ENCODE measurements at places on chromosomes 7 and 10.
A peak's percentile ranks its signal among the peaks of the same experiment; 100 is the strongest.

- no peak for DNase-seq
These were observed 635 bp downstream of the ZNF32 start for GRCh38 chr10:43648095-43648397.

DNA sequence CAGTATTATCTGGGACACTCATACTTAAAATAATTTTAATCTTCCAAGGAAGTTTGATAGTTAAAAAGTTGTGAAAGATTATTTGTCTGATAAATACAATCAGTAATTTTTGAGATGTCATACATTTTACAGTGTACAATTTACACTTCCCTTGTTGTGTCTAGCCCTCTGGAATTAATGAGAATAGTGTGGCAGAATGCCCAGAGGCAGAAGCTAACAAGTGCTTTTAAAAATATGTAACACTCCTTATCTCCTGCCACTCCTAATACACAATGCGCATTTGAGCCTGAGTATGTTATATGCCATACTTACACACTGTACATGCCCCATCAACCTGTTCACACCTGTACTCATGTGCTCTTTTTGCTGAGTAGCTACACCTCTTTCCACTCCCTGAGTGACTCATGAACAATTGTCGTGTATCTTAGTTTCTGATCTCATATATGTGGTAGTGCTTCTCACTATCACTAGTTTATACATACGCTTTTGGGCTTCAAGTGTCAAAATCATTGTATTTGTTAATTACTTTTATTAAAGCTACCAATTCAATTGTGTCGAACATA, 106.9 kb upstream of the GNAI1 start:
- no peak for DNase-seq

GRCh38 chr7:1863091-1863900, 193.2 kb downstream of the ELFN1 start:
- no peak for DNase-seq

- DNase-seq, result no peak
These were observed 867.6 kb downstream of the SORCS1 start for GRCh38 chr10:106296750-106297392.

DNA sequence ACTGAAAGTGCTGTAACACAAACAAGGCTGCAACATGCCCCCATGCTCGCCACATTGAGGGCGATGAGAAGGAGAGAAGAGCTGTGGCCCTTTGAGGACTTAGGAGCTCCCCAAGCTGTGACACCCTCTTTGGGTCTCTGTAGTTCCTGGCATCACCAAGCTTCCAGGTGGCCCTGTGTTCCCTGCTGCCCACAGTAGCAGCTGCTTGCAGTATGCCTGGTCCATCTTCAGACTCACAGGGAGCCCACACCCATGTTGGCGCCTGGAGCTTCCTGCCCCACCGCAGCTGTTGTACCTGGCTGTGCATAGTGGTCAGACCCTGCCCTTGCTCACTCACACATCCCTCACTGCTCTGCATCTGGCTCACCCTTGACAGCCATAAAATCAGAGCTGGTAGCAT, 401.2 kb upstream of the NRG3 start:
- no peak for DNase-seq

DNA sequence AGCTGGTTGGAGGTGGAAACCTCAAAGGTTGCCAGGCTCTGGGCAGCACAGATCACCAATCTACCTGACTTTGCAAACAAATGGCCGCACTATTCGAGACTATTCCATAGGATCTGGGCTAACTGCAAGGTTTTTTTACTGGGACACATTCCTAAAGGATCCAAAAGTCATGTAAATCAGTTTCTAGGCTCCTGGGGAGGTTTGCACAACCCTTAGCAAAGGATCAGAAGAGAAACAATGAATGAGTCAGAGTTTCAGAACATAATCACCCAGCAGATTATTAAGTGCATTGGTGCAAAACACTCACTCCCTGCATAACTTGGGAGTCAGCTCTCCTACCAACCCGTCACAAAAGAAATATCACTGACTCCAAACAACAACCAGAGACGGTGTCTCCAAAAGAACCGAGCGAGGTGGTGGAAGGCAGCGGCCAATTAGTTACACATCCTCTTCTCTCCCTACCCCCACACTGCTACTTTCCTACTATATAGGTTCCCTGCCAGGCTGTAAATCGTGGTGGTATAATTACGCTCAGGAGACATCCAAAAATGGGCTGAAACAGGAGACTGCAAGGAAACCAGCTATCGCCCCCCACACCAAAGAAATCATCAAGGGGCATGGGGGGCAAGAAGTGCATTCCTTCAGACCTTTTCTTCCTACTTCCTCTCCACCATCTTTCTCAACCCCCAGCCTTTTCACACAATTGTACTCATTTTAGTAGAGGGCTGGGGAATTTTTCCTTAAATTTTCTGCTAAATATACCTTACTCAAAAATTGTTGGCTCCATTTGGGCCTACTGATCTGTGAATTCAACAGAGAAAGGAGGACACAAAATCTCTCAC, 3.2 kb downstream of the UBE2H start:
- DNase-seq, result peak; percentile 9

GRCh38 chr10:59580026-59580863, 129.4 kb downstream of the SLC16A9 start:
- no peak for DNase-seq

DNA sequence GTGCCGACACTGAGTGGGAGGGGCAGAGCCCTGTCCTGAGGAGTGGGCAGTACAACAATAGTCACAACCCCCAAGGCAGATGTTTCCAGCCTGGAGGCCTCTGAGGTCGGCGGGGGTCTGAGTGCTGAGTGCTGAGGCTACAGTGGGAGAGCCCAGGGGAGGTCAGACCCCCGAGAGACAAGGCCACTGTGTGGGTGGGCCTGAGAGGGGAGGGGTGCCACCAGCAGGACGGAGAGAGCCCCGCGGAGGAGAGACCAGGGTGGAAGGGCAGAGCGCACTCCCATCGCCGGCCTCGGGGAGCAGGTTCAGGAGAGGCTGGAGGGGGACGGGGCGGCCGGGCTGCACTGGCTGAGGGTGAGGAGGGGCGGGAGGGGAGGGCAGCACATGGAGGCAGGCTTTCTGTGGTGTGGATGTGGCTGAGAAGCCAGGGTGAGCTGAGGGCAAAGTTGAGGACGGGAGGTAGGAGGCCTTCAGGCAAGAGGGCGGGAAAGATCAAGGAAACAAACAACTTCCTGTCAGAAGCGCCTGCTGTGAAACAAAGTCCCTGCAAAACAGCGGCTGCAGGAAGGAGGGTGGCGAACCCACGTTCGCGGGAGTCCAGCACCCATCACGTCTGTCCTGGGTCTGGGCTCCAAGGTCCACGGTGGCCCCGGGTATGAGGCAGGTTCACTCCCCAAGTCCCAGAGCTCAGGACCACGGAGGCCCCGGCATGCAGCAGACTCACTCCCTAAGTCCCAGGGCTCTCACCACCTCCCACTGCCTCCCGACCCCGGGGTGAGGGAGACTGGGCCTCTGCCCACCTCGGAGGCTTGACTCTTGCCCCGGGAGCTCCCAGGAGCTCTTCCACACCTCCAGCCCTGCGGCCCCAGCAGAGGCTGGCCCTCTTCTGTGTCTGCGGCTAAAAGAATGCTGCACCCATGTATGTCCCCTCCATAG, 76.8 kb upstream of the NKX6-2 start:
- no peak for DNase-seq

DNA sequence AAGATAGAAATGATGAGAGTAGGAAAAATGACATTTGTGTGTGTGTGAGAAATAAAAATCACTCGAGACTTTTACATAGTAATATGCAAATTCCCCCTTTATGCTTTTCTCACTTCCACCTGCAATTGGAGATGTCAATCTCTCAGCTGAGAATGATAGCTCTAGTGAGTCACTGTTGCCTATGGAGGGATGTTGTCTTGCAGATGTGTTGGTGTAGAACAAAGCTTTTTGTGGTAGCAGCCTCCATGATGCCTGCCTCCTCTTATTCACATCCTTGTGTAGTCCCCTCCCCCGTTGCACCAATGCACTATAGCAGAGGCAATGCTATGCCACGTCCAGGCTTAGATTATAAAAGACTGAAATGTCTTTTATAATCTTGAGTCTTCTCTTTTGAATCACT, 33.8 kb downstream of the SPAG6 start:
- no peak for DNase-seq

GRCh38 chr7:139075871-139076686, 33.4 kb downstream of the ZC3HAV1 start:
- DNase-seq, result no peak

GRCh38 chr7:38630720-38631673, at the start of gene AMPH:
Gene AMPH (minus strand): TSS chr7:38631373. CDS start chr7:38631351, 22 bp downstream.
- no peak for DNase-seq

DNA sequence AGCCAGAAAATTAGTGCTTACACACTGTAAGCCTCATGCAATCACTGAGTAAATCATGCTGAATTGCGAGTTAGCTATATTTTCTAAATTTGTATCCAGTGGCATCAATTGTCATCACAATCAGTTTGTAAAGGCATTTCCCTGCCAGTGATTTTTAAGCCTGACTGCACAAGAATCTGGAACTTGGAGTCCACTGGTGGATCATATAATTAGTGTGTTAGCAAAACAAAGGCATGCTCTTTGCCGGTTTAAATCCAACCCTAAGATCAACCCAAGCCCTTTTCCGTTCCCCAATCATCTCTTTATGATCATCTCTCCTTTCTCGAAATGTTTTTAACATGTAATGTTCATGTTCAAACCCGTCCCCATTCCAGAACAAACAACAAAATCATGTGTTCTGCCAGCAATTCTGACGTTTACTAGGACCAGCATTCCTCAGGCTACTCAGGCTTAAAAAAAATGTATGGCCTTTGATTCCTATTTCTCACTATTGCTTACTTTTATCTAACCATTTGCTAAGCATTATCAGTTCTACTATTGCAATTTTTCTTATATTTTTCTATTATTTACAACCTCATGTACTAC, 649.2 kb downstream of the SORCS1 start:
- DNase-seq, result no peak

DNA sequence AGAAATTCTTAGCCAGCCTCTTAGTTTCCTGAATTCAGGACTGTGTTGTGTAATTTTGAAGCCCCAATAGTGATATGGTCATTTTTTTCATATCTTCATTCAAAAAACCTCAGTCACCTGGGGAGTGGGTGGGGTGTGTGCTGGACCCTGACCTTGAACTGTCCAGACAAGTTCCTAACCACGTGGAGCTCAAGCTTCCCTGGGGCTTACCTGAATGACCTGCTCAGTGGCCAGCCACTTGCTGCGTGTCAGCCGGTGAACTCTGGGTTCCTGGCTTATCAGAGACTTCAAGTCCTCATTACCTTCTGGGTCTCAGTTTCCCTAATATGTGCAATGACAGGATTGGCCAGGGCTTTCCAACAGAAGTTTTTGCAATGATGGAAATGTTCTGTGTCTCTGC, 27.1 kb downstream of the MGMT start:
- no peak for DNase-seq

DNA sequence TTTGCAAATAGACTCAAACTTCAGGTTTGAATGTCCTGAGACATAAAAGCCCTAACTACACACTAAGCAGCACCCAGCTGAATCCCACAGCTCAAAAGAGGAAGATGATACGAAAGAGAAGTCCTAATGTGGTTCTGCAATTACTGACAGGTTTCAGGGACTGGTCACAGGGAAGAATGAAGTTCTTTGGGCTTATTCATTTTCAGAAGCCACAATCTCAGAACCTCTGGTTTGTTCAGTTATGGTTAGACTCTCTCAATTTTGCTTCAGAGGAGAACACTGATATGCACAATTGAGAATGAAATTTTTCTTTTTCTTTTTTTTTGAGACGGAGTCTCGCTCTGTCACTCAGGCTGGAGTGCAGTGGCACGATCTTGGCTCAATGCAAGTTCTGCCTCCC, 94.6 kb upstream of the FAM180A start:
- no peak for DNase-seq

DNA sequence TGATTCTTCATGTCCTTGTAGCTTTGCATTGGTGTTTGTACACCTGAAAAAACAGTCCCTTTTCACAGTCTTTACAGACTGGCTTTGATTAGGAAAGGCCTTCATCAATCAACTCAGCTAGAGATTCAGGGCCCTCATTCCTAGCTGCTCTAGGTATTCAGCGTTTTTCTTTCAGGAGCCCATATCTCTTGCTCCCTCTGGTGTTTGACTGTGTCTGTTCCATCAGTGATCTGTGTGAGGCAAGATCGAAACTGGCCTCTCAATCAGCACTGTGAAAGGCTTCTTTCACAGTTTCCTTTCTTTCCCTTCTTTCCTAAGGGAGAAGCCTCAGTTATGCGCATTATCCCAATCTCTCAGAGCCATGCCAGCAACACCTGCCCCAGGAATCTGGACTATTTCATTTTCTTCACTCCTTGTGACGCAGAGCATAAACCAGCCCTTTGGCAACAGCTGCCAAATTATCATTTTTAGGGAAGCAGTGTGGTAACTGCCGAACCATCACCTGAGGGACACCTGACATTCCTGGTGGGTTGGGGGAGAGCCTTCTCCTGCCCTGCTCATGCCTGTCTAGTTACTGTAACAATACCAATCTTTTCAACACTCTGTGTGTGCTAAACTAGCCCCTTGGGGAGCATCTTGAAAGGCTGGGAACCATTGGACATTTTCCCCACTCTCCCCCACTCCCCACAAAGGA, 75.7 kb upstream of the CCDC71L start:
- DNase-seq, result no peak

- no peak for DNase-seq
These were observed 82.5 kb upstream of the TMEM72 start for GRCh38 chr10:44828508-44829142.

- DNase-seq, result no peak
These were observed 120.6 kb downstream of the REEP3 start for GRCh38 chr10:63641799-63642198.

- no peak for DNase-seq
These were observed 414.6 kb upstream of the NPVF start for GRCh38 chr7:25642849-25643248.

GRCh38 chr10:33600381-33600780, 265.9 kb upstream of the NRP1 start:
- DNase-seq, result no peak

GRCh38 chr7:64621656-64622055, 44.3 kb upstream of the ZNF107 start:
- no peak for DNase-seq

- no peak for DNase-seq
These were observed 2.2 kb upstream of the DNA2 start for GRCh38 chr10:68474021-68474420.

DNA sequence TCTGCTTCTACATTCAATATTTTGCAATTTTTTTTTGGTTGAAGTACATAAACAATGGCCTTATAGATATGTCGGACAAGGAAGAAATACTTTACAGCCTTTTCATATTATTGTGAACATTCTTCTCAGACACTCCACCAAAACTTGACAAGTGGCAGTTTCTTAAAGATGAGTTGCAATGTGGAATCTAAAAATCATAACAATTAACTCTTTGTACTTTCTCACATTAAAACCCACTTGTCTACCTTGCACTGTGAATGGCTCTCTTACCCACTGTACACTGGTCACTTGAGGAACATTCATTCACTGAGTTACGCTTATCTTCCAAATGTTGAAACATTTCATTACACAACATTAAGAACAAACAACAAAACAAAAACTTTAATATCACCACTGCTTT, 44.2 kb downstream of the ARHGAP12 start:
- no peak for DNase-seq

DNA sequence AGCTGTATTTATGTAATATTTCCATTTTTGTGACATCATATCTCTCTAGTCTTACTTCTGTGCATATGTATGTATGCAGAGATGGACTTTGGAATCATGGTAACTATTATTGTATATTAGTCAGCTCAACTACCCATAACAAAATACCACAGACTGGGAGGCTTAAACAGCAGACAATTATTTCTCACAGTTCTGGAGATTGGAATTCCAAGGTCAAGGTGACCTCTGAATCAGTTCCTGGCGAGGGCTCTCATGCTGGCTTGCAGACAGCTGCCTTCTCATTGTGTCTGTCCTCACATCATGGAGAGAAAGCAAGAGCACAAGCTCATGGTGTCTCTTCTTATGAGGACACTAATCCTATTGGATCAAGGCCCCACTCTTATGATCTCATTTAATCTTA, 79.1 kb downstream of the RAMP3 start:
- DNase-seq, result no peak

Data from T-cell (primary cell).